ENCODE measurements at places on chromosomes 12 and 14.

- DNase-seq: no peak
These were observed 67.0 kb downstream of the PITPNM2 start for GRCh38 chr12:123083661-123084571.

DNA sequence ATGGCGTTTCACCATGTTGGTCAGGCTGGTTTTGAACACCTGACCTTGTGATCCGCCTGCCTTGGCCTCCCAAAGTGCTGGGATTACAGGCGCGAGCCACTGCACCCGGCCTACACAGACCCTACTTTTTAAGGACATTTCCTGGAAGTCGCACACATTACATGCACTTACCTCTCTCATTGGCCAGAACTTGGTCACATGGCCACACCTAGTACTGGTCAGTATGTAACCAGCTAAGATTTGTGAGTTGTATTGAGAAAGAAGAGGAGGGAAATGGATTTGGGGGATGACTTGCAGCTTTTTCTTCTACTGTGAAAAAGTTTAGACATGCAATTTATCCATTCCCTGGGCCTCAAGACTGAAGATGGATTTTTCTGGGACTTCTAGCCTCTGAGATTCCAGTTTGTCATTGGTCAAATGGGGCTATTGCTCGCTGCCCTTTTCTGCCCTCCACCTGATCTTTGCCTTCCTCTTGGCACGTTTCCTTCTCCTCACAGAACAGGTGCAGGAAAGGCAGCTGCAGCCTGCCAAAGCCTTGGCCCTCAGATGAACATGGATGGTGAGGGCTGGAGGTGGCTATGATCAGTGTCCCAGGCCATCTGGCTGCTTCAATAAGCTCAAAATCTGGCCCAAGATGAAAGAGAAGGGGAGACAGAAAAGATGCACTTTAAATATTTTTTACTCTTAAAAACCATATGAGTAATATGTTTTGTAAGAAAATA is 7.1 kb upstream of the ZDHHC22 start:
- DNase-seq: no peak

- no peak for DNase-seq
These were observed 5.8 kb downstream of the ANKRD9 start for GRCh38 chr14:102503641-102504327.

DNA sequence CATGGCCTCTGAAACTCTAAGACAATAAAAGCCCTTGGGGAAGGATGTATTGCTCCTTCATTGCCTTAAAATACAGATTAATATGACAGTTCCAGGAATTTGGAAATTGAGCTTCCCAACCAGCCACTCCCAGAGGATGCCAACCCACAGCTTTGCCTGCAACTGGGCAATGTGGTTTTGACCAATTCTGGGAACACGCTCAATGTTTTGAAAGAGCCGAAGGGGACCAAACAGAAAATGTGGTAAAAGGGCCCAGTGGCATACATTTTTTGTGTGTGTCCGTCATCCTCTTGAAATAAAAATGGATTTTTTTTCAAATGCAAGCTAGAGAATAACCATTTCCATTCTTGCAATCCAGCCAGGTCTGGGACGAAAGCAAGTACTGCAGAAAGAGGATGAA is 88.3 kb upstream of the PLEKHG7 start:
- DNase-seq: no peak

- peak; percentile 68 for DNase-seq
These were observed 198.9 kb downstream of the EPS8 start for GRCh38 chr12:15590180-15590826.

DNA sequence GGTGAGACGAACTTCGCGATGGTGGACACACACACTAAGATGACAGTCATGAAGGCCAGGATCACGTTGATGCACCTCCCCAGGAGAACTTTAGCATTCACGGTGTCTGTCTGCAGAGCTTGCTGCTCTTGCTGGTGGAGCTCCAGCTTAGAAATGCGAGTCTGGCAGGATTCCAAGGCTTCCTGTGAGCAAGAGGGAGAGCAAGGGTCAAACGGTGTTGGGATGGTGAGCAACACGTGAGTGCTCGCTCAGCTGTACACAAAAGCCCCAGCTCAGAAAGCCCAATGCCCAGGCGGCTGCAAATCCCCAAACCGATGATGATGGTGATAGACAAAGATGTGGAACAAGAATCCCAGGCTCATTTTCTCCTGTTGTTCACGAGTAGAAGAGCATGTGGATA is 78.8 kb downstream of the TMCC3 start:
- DNase-seq: no peak

GRCh38 chr12:122304924-122305323 is 38.6 kb upstream of the VPS33A start:
- DNase-seq: no peak

DNA sequence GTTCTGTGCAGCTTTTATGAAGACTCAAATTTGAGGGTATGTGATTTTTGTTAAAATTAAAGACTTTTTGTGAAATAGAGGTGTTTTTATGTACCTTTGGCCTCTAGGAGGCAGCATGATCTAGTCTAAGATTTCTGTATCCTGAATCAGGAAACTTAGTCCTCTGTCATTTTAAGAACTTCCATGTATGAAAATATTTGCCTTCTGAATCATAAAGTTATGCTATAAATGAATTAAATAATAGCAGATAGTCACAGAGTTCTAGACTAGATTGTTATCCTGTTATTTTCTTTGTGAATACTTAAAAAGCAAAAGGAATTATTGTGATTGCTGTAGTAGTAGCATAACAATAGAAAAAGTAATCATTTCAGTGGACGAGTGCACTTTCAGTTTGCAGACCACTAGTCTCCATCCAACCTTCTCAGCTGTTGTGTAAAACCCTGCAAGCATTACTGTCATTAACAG is 56.3 kb downstream of the FGD4 start:
- DNase-seq: peak; percentile 80

- no peak for DNase-seq
These were observed 399.2 kb downstream of the LRIG3 start for GRCh38 chr12:58521152-58521551.

GRCh38 chr12:69331909-69332684 is 16.1 kb upstream of the LYZ start:
- no peak for DNase-seq

DNA sequence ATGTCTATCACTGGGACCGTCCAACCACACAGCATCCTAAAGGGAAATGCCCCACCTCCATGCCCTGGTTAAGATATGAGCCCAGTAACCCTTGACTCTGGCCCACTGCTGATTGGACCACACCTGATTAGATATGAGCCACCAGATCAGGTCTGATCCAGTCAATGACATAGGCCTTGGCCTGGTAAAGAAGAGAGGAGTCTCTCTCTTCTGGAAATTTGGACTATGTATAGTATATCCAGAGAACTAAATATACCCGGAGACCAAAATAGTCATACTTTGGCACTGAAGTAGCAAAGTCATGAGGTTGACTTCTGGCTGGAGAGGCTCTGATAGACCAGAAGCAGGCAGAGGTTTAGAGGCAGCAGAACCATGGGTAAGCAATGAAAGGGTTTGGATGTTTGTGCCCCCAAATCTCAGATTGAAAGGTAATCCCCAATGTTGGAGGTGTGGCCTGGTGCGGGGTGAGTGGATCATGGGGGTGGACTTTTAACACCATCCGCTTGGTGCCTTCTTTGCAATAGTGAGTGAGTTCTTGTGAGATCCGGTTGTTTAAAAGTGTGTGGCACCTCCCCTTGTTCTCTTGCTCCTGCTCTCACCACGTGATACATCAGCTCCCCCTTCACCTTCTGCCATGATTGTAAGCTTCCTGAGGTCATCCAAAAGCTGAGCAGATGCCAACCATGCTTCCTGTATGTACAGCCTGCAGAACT is 68.4 kb downstream of the HSPB8 start:
- no peak for DNase-seq

GRCh38 chr12:90683871-90684270 is 271.1 kb downstream of the CCER1 start:
- no peak for DNase-seq

GRCh38 chr14:104517426-104517825 is 62.1 kb upstream of the C14orf180 start:
- no peak for DNase-seq

DNA sequence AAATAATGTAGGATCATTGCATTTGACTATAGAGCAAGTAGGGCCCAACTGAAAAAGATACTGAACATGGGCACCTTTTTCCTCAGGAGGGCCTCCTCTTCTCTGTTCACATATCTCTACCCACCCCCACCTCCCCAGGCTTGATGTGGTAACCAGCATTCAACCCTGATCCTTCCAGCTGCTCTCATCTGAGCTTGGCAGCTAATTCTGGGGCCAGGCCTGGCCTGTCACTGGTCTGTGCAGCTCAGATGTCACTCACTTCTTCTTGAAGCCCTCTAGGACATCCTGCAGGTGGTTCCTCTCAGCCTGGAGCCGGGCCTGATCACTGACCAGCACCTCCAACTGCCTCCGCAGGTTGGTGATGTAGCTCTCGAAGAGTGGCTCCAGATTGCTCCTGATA is 2.1 kb downstream of the KRT84 start:
- DNase-seq: no peak

DNA sequence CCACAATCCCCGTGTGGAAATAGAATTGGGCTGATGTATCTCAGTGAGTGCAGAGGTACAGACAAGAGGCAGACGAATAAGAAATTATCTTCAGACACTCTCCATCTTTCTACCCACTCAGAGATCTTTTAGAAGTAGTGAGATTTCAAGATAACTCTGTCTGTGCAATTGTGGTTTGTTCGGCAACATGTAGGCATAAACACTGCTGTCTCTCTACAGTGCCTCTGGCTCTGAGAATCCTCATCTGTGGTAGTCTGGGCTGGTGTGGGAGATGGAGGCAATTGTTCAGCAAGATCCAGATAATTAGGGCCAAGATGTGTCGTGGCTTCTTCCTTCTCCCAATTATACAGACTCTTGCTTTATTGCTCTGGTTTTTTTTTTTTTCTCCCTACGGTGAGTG is 3.1 kb downstream of the HOXC13 start:
- DNase-seq: no peak

DNA sequence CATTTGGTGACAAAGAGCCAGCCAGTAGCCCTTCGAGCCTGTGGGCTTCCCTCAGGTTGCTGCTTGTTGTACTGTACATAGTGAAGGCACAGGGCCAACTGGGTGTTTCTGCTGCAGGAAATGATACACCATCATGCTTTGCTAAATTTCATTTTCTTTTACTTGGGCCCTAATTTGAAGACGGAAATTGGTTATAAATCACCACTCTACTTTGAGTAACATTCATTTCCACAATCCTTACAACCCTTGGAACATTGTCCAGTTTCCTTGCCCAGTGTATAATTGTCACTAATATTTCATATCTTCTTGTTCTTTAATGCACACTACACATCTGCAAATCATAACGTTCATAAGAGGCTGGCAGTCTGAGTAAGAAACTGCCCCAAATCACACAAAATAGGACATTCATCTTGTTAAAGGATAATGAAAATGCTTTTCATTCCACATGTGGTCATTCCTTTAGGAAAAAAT is 30.2 kb downstream of the MSRB3 start:
- DNase-seq: no peak

DNA sequence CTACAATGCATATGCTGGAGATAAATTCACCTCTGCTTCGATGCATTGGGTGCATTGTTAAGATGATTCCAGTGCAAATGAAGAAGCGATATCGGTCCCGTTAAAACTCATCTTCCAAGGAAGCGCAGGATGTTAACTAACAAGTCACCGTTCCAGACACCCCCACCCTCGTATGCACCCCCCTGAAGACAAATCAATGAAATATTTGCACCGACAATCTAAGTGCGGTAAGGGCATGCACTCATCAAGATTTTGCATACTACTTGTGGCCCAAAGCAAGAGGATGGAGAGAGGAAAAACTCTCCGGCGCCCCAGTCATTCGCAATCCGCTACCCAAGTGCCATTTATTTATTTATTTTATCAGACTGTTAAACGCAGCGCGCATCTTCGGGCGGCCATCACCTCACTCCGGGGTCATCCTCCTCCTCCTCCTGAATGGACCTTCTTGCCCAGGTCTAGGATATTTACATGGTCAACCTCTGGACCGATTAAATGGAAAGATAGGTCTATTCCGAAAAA is 1.2 kb downstream of the NOVA1 start:
- peak; percentile 68 for DNase-seq

DNA sequence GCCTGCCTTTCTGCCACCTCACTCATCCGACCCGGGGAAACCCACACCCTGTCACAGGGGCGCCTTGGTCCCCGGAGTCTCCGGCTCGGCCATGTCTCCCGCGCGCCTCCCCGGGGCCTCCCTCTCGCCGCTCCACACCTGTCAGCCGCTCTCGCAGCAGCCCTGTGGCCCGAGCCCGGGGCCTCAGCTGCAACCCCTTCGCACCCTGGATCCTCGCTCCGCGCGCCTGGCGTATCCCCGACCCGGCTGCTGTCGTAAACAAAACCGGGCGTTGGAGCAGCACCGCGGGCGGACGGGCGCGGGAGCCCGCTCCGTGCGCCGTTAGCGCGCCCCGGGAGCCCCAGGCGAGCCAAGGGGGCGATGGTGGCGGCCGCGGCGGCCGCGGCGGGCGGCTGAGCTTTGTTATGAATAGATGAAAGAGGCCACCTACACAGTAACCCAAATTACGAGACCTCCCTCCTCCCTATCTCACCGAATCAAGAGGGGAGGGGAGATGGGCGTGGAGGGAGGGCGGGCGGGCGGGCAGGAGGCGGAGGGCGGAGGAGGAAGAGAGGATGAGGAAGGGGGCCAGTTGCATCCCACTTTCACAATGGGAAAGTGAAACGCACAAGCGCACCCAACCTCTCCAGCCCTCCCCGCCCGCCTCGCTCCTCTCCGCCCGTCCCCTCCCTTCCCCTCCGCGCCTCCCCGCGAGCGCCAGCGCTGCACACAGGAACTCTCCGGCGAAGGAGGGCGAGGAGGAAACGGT is at the start of gene PLXNC1:
Gene PLXNC1, plus strand, starts transcription at position 587 of the 748 bp plus-strand sequence. CDS start 395 bp downstream, outside the sequence.
- no peak for DNase-seq
